Stimulated activated CD8-positive, alpha-beta memory T cell treated with anti-CD3 and anti-CD28 coated beads, Interleukin-15, amount 100 ng/mL, for 24 hours (primary cell): ENCODE measurements at places on chromosomes 5 and 9.

- peak; percentile 21 for DNase-seq
Measured at GRCh38 chr5:149240354-149240998, 31.2 kb upstream of the AFAP1L1 start.

GRCh38 chr9:105053209-105053652 lies 125.3 kb upstream of the ABCA1 start:
- no peak for DNase-seq

DNA sequence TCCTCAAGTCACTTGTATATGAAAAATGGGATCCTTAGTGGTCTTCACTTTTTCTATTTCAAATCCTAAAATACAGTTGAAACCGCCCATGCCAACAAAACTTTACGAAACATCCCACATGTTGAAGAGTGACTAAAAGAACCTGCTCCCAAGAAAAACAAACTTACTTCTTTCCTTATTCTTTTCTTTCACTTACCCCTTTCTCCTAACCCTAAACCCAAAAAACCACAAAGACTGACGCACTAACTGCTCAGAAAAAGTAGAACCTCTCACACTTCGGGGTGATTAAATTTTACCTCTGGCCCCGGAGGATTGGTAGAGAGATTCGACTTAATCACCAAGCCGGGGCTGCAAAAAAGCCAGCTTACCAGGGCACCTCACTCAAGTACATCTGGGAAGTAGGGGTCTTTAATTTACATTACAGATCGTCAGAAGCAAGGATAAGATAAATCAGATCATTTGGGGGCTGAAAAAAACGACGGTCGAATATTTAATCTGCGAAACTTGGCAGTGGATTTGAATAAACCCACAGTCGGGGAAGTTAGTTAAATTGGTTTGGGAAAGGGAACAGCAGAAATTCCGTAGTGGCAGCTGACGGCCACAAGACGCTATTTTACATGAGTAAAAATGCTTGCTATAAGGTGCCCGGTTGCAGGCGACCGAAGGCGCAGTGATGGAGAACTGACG lies 1.3 kb downstream of the CDO1 start:
- no peak for DNase-seq

GRCh38 chr9:118222375-118222774 lies 518.2 kb downstream of the TLR4 start:
- no peak for DNase-seq

DNA sequence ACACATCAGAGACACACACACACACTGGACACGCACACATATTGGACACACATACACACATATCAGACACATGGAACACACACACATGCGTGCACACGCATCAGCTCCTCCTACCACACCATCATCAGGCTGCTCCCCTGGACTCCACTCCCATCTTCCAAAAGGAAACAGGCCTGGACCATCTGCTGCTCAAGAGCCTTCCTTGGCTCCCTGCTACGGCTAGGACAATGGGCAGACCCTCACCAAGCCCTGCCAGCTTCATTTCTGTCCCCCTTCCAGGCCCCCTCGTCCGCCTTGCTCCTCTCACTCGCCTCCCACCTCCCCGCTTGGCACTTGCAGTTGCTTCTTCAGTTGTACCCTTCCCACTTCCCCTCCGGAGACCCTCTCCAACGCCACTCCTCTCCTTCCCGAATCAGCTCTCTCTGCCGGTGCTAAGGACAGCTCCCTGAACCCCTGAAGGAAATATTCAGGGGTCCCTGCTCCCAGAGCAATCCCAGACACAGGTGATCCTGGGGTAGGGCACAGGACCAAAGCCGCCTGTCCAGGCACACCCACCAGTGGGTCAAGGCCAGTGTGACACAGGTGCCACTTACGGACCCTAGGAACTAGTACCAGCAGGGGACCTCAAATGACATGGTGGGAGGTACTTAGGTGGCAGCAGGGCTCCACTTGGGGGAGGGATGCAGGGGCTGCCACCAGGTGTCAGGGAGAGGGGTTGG lies 12.1 kb upstream of the LAMC3 start:
- DNase-seq = no peak

DNA sequence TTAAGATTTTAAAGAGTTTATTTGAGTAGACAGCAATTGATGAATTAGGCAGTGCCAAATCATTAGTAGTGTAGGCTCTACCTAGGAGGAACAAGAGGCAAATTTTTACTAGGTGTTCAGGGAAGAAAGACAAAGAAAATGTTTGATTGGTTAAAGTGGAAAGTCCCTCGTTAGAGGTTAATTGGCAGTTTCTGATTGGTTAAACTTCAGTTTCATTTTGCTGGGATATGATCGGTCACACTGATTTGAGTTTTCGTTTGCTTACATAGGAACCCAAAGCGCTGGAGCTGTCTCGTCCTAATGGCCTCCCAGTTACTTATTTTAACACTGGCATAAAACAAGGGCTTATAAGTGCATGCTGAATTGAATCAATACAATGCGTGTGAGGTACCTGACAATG lies 15.1 kb downstream of the DMAC1 start:
- DNase-seq = no peak

- DNase-seq = no peak
Measured at GRCh38 chr5:164487939-164488338, 982.5 kb downstream of the MAT2B start.

GRCh38 chr5:77798456-77798855 lies 22.3 kb upstream of the TBCA start:
- no peak for DNase-seq

DNA sequence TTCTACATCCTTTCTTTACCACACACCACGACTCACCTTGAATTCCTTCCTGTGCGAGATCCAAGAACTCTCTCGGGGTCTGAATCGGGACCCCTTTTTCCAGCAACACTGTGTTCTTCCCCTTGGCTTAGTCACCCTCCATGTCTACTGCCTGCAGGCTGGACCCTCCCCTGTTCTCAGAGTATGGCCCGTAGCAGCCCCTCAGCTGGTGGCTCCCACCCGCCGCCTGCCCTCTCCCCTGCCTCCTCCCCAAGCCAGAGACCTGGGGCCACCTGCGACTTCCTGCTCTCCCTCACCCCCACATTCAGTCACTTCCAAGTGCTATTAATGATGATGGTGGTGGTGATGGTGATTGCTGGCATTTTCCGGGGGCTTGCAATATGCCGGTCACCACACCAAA lies 6.5 kb upstream of the IL4 start:
- DNase-seq = no peak

DNA sequence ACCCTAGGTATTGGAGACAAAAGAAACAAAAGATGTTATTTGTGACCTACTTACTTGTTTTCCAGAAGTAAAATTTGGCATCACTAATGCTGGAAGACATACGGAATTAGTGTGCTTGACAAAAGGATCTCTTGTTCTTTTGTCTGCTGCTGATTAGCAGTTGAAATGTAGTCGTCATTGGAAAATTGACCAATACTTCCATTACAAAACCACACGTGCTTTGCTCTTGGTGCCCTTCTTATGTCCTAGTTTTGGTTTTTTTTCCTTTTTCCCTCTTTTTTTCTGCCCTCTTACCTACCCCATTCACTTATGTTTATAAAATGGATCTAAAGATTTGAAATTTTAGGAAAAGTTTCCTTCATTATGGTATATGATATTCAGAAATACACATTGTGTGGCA lies 197.4 kb downstream of the FER start:
- no peak for DNase-seq

DNA sequence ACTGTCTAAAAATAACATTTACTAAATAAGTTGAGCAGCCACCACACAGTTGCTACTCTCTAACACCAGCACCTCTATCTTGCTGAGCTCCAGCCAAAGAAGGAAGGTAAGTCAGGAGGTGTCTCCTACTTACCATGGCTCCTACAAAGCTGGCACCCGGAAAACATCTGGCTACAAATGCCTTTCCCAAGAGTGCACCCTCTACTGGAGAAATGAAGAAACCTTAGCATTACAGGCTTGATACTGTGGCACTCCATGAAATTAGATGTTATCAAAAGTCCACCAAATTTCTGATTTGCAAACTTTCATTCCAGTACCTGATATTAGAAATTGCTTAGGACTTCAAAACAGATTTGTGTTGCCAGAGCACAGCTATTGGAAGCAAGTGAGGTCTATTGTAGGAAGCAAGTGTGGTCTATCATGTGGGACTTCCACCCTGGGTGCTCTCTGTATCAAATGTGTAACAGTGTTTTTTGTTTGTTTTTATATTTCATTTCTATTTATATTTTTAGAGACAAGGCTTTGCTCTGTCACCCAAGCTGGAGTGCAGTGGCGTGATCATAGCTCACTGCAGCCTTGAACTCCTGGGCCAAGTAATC lies 25.7 kb upstream of the RFK start:
- no peak for DNase-seq

DNA sequence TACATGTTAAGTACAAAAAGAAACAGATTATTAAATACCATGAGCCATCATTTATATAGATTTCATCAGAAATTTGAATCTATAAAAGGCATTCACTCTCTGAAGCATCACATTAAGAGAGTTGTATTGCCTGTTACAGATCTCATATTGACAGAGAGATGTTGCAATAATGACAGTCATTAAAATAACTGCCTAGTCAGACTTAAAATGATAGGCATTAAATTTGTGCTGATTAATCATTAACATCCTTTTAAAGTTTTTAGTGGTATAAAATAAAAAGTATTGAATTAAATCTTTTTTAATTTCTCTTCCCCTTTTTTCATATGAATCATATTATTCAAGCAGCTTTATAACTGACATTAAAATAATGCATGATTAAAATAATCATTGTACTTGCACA lies 404.9 kb upstream of the FAM174A start:
- DNase-seq = no peak

- DNase-seq = no peak
Measured at GRCh38 chr5:96755851-96756250, 51.9 kb downstream of the ERAP1 start.

GRCh38 chr5:4145511-4145910 lies 549.9 kb downstream of the IRX1 start:
- no peak for DNase-seq

DNA sequence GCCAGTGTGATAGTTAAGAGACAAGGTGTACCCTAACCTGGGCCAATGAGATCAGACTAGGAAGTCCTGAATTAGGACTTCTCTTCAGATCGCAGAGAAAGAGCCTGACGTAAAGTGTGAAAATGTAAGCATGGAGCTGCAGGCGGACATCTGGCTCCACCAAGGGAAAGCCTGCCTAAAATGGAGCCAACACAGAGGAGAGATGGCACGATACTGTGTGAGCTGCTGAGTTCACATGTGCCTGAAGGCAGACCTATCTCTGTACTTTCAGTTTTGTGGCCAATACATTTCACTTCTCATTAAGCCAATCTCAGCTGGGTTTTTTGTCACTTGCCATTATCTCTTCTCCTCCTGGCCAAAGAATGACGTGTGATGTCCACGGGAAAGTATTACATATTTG lies 210.5 kb downstream of the ELAVL2 start:
- no peak for DNase-seq

DNA sequence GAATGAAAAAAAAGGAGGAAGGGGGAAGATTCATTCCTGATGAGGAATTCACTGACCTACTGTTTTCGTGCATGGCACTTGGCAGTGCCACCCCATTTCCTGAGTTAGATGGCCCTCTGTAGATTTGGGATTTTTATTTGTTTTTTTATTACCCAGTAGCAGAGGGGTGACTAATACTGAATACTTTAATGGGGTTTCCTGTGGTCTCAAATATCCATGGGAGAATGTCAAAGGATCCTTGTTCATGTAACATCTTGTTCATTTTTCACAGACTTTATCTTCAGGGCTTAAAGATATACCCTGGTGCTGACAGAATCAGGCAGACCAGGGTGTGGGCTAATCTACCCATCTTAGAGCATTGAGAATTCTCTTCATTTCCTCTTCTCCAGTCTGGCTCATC lies 93.0 kb downstream of the MAMDC2 start:
- no peak for DNase-seq

GRCh38 chr9:20832775-20833174 lies 148.7 kb downstream of the FOCAD start:
- DNase-seq = no peak

DNA sequence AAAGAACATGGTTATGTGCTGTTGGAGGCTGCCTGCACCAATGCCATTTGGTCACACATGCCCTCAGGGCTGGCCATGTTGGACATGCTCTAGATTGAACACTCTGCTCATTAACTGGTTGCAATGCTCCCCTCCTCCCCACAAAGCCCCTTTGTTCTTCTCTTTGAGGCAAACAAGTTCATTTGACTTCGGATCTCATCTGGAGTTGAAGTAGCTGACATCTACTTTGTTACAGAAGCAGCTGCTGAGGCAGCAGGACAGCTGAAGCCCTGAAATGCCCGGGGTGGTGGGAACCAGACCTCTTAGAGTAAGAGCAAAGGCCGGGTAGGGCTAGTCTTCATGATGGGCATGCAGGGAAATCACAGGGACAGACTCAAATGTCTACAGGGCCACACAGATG lies 123.5 kb downstream of the APBA1 start:
- DNase-seq = no peak

DNA sequence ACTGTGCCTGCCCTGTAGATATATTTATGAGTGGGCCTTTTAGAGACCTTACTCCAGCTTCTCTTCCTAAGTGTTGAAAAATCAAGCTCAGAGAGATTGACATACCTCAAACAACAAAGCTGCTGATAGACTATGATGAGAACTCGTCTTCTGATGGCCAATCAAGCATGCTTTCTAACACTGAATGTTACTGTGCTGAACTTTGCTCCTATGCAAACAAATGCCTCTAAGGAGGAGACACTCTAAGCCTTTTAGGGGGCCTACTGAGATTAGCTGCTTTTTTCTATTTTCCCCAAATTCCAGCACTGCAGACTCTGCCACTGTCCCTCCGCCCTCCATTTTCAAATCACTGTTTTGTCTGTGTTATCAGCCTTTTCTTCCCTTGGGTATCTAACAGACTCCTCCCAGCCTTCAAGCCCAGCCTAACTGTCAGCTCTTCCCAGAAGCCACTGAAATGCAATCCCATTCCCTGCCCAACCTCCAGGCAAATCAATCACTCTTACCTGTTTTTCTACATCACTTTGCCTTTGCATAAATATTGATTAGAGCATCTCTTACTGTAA lies 39.5 kb downstream of the TXNDC8 start:
- DNase-seq = no peak

GRCh38 chr5:158162479-158163034 lies 303.6 kb upstream of the CLINT1 start:
- no peak for DNase-seq

DNA sequence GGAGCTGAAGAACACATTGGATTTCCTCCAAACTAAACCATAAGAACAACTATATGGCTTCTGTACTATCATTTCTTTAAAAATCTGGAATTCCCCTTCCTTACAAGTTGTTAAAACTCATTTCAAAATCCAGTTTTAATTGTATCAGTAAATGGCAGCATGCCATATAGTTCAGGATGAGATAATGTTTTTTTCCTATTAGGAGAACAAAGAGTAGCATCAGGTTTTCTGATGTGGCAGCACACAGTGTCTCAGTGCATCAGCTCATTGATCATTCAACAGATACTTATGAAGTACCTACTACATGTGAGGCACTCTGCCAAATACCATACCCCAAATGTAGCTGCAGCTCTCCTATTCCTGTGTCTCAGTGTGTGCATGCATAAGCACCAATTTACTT lies 161.1 kb downstream of the EPB41L4A start:
- DNase-seq = no peak

GRCh38 chr9:106958955-106959657 lies 96.1 kb downstream of the ZNF462 start:
- DNase-seq = no peak
